ENCODE measurements at places on chromosomes 1 and 21.

DNA sequence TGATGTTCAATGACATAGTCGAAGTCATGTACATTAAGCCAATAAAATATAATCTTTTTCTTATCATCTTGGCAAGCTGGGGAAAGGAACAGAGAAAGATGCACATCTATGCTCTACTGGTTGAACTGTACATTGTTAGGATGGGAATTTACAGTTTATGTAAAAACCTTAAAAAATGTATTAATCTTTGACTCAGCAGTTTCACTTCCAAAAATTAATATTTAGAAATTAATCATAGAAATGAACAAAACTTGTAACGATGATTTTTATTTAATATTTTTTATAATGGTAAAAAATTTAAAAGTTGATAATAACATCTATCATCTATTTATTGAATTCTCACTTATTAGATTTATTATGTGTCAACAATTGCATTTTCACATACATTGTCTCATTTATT is 5.7 kb upstream of the C1orf141 start:
- DNase-seq: no peak

DNA sequence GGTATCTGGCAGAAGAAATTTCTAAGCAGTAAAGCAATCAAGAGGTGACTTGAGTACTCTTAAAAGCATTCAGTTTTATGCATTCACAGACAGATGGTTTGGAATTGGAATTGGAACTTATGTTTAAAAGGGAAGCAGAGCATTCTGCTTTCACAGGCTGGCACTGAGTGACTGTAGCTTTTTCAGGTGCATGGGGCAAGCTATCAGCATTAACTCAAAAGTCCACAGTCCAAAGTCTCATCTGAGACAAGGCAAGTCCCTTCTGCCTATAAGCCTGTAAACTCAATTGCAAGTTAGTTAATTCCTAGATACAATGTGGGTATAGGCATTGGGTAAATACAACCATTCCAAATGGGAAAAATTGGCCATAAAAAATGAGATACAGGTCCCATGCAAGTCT is 1620.3 kb downstream of the MRPL39 start:
- no peak for DNase-seq

DNA sequence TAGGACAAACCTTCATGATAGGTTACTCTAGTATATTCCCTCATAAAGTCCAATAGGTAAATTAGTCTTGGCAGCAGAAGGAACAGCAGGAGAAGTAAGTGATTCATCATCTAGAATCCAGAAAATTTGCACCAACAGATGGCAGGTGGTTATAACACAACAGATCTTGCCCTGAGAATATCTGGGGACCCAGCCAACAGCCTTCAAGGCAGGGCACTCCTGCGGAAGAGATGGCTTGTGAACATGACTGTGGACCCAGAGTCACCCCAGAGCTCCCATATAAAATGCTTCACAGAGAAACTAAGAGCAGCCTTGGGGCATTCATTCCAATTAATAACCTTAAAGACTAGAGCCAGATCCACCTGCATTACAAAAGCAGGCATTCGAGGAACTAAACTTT is 7.9 kb upstream of the PLA2G2C start:
- no peak for DNase-seq

GRCh38 chr1:111988743-111989453 is 570 bp downstream of the KCND3 start:
- no peak for DNase-seq

DNA sequence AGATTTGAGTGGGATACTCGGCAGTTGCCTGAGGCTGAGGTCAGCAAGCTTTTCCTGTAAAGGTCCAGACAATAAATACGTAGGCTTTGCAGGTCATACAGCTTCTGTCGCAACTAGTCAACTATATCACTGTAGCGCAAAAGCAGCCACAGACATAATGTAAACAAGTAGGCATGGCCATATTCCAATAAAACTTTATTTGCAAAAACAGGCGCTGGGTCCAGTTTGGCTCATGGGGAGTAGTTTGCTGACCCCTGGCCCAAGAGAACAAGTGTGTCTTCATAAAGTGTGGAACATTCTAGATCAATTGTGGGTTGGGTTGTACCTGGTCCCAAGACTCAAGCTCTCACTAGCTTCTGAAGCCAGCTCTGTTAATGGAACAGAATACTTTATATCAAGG is 78.8 kb downstream of the MIS18A start:
- DNase-seq: no peak
